ENCODE measurements at places on chromosomes 7 and 10.

GRCh38 chr7:151045967-151046366 lies 2.4 kb upstream of the ASIC3 start:
- no peak for DNase-seq

- no peak for DNase-seq
Observed at GRCh38 chr10:60480865-60481563, 91.3 kb upstream of the ANK3 start.

GRCh38 chr10:111556666-111557065 lies 479.8 kb downstream of the ADRA2A start:
- no peak for DNase-seq

DNA sequence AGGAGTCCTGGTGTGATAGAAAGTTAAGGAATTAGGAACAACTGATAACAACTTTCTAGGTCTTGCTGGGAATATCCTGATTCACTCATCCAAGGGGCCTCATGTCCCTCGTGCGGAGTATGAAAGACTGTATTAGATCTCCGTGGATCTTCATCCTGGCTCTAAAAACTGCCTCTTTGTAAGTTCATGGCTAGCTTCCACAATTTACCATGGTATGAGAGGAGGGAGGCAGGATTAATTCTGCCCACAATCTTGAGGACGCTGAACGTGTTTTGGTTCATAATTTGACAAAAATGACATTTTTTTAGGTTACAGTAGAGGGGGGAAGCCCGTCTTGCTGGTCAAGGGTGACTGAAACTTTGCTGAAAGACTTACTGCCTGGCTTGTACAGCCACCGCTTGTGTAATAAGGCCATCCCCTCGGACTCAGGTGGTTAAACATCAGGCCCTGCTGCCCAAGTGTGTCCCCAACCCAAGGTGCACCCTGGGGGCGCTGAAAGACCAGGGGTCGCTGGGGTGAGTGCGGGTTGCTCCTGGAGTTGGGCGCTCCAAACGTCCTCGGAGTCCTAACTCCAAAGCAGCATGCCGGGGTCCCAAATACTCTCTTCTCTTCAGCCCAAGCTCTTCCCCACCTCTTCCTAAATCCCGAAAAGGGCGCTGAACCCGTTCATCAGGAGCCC lies 733 bp downstream of the HIBADH start:
- peak; percentile 12 for DNase-seq

GRCh38 chr10:34760606-34761005 lies 54.5 kb downstream of the PARD3 start:
- DNase-seq = no peak

- DNase-seq = no peak
Observed at GRCh38 chr7:104767113-104767512, 246.9 kb upstream of the KMT2E start.
